Naive thymus-derived CD4-positive, alpha-beta T cell (primary cell): ENCODE measurements at places on chromosomes 5 and 9. TPM values are rescaled to one million over a fixed set of nuclear protein-coding genes. Genes with fewer than 3 reads are reported as not detected.

DNA sequence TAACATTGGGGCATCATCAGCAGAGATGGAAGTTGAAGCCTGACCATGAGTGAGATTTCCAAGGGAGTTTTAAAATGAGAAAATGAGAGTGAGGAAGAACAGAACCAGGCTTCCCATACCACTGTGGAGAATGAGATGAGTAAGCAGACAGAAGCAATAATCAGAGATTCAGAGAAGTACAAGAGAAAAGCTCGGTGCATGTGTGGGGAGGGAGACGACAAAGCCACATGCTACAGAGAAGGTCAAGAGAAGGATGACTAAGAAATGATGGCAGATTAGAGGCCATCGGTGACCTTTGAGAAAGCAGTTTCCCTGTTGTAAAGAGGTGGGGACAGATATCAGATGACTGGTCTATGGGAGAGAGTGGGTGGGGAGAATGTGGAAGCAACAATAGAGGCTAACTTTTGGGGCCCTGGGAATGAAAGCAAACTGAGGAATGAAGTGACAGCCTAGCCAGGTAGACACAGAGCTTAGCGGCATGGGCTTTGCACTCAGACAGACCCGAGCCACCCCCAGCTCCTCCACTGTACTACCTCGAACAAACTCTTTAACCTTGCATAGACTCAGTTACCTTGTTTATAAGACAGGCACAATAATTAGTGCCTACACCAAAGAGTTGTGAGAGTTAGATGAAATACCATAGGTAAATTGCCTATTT, 207.7 kb downstream of the PIK3R1 start:
- H3K27ac ChIP-seq: no peak overlapping the region
- H3K4me1 ChIP-seq: peaks cover 20% of the 10 kb centered on the region
- no peaks in the 10 kb centered on the region for H3K27me3 ChIP-seq
- H3K36me3 ChIP-seq: no peaks in the 10 kb centered on the region

- no peaks in the 10 kb centered on the region for H3K27me3 ChIP-seq
- no peaks in the 10 kb centered on the region for H3K4me1 ChIP-seq
- peaks cover 11% of the 10 kb centered on the region for H3K36me3 ChIP-seq
- DNase-seq: no peak
- H3K4me3 ChIP-seq: no peak overlapping the region
Measured at GRCh38 chr5:76642390-76643040, 19.3 kb upstream of the F2RL2 start.

DNA sequence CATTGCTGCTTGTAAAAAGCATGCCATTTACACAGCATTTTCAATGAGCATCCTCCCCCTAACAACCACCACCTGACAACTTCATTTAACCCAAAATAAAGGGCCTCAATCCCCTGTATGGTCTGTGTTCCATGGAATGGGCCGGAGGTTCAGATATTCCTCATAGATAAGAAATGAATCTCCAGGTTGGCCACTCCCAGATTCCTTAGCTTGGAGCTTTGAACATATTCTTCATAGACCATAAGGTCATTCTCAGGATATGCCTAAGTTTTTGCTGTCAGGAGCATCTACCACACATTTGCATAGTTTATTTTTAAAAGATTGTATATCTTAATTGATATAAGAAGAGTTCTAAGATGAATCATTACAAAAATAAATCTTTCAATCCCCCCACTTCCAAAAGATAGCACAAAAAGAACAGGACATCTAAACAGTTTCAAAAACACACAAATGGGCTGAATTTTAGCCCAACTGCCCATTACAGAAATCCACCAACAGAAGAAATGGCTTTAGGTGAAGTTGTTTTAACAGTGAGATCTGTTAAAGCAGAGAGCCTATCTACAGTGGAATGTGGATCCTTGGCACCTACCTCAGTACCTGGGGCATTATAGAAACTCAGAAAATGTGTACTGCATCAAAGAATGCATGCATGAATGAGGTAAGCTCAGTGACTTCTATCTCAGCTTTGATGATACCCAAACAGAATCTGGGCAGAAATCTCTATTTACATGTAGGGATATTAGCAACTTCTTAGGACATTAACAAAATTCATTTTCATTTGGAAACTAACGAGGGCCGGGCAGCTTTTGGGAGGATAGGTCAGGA, 179.8 kb downstream of the SEC61B start:
- H3K27me3 ChIP-seq: no peaks in the 10 kb centered on the region
- DNase-seq: no peak
- H3K4me3 ChIP-seq: no peak overlapping the region
- no peaks in the 10 kb centered on the region for H3K4me1 ChIP-seq
- no peaks in the 10 kb centered on the region for H3K36me3 ChIP-seq
- H3K27ac ChIP-seq: no peak overlapping the region

DNA sequence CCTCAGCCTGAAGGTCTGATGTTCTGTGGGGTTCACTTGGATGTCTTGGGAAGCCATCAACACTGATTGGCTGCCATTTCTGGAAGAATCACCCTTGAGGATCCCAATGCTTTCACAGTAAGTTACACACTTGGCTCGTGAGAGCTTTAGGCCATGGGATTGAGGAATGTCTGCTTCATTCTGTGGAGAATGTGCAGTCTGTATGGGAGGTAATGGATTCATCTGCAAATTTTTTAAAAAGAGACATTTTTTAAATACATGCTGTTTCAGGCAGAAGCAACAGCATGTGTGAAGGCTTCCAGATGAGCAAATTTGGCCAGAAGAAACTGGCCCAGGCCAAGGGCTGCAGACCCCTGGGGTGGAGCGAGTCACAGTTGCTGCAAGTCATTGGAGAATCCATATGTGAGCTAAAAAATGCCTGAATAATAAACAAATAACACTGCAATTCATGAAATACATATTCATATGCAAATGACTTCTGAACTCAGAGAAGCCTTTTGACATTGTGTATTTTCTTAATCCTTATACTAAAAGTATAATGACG, 146.3 kb upstream of the RASEF start:
- no peaks in the 10 kb centered on the region for H3K4me1 ChIP-seq
- H3K36me3 ChIP-seq: no peaks in the 10 kb centered on the region
- no peaks in the 10 kb centered on the region for H3K27me3 ChIP-seq
- no peak overlapping the region for H3K4me3 ChIP-seq

DNA sequence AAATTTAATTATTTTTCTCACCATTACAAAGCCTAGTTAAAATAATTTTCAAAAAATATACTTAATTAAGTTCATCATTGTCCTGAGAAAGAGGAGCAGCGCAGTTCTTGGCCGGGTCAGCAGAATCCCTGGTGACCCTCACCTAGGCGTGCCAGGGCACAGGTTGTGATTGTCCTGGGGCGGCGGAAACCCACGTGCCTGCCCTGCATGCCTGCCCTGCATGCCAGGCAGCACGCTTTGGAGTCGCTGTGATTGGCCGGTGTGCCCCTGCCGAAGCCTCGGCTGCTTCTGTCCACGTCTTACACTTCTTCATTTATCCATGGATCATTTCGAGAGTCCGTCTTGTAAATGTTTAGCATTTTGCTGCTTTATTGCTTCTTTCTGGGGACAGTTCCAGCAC, 25.6 kb downstream of the SLC12A2 start:
- no peak overlapping the region for H3K4me3 ChIP-seq
- no peaks in the 10 kb centered on the region for H3K36me3 ChIP-seq
- no peak overlapping the region for H3K27ac ChIP-seq
- DNase-seq: no peak

DNA sequence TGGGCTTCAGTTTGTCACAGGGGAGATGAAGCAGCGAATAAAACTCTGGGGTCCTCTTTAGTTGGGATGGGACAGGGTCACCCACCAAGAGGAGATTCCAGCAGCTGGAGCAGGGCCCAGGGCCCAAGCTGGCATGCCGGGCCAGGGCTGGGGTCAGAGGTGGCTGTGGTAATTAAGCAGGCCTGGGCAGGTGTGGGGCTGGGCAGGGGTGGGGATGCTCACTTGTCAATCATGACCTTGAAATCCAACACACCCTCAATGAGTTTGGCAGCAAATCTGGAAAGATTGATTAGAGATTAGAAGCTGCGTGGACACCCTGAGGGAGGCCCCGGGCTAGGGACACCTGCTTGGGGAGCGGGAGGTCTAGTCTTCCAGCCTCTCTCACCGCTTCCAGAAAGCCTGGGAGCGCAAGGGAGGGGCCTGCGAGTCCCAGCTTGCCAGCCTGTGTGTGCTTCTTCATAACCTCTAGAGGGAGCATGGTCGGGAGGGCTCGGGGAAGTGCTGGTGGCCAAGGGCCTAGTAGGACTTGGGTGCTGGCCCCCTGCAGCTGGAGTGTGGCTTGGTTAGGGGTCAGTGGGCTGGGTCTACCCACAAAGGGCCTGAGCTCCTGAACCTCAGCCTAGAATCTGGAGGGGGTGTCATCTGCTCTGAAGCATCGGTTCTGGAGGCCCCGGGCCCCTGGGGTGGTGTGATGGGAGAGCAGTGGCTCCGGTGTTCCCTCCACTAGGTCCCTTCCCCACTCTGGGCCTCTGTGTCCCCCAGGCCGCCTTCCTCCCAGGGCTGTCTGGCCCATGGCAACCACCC, 7.6 kb downstream of the CRAT start:
- H3K27me3 ChIP-seq: no peaks in the 10 kb centered on the region
- no peaks in the 10 kb centered on the region for H3K4me1 ChIP-seq
- H3K27ac ChIP-seq: no peak overlapping the region
- no peak for DNase-seq
- H3K4me3 ChIP-seq: no peak overlapping the region

DNA sequence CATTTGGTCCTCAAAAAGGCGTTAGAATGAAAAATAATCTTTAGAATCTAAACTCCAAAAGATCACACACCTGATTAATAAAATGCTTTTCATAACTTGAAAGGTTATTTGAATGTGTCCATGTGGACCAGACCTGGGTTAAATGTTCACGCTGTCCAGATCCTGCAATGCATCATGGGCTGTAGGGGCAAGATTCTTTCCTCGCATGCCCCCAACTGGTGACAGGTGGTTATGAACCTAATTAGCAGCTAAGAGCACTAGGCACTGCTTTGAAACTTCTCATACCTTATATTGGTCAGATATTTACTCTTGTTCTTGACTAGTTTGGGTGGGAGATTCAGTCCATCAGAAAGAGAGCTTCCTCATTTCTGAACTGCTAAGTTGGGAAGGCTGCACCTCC, 19.3 kb upstream of the PIP5K1B start:
- H3K27ac ChIP-seq: no peak overlapping the region
- no peaks in the 10 kb centered on the region for H3K27me3 ChIP-seq
- no peaks in the 10 kb centered on the region for H3K4me1 ChIP-seq
- no peak overlapping the region for H3K4me3 ChIP-seq
- no peak for DNase-seq
- H3K36me3 ChIP-seq: no peaks in the 10 kb centered on the region

DNA sequence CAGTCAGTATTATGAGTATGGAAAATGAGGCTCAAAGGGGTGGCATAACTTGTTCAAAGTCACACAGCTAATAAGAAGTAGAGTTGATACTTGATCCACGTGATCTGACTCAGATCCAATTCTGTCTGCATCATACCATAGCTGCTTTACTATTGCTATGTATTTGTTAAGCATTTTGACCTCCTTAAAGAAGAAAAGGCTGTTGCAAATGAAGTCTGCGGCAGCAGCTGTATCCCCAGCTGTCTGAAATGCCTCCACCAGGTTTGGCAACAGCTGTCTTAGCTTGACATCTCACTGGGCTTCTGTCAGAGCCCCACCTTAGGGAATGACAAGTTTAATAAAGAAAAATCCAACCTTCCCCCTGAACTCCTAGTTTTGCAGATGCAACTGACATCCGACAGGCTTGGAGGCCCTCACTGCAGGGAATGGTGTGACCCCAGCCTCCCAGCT, 75.6 kb upstream of the SLC44A1 start:
- H3K27ac ChIP-seq: no peak overlapping the region
- no peak overlapping the region for H3K4me3 ChIP-seq
- no peaks in the 10 kb centered on the region for H3K4me1 ChIP-seq
- H3K36me3 ChIP-seq: no peaks in the 10 kb centered on the region
- DNase-seq: no peak

- no peaks in the 10 kb centered on the region for H3K27me3 ChIP-seq
- DNase-seq: no peak
- no peaks in the 10 kb centered on the region for H3K4me1 ChIP-seq
- H3K27ac ChIP-seq: no peak overlapping the region
- no peak overlapping the region for H3K4me3 ChIP-seq
Measured at GRCh38 chr9:80125731-80126264, 554.0 kb downstream of the TLE4 start.

GRCh38 chr5:10192309-10192708, 57.4 kb downstream of the ATPSCKMT start:
- no peaks in the 10 kb centered on the region for H3K27me3 ChIP-seq
- no peak overlapping the region for H3K4me3 ChIP-seq
- DNase-seq: no peak

DNA sequence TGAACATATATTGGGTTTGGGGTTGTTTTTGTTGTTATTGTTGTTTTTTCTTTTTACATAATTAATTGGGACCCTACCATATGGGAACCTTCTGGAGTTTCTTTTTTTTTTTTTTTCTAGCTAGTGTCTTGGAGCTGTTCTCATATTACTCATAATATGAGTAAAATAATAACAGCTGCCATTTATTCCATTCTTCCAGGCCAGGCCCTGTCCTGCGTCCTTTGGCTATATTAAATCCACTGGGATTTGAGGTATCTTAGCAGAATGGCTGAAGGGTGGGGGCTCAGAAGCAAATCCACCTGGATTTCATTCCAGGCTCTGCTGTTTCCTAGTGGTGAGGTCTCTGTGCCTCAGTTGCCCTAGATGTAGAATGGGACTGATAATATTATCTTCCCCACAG, 47.2 kb upstream of the RPL26L1 start:
- no peak for DNase-seq
- no peak overlapping the region for H3K4me3 ChIP-seq
- H3K27ac ChIP-seq: no peak overlapping the region
- no peaks in the 10 kb centered on the region for H3K27me3 ChIP-seq
- H3K36me3 ChIP-seq: no peaks in the 10 kb centered on the region

- no peaks in the 10 kb centered on the region for H3K27me3 ChIP-seq
- H3K4me1 ChIP-seq: peaks cover 93% of the 10 kb centered on the region
- H3K36me3 ChIP-seq: no peaks in the 10 kb centered on the region
- H3K4me3 ChIP-seq: peak overlapping the region; percentile 39
Measured at GRCh38 chr5:132421462-132421861, 52.0 kb downstream of the SLC22A5 start.

SLC36A2 gene
- polyA plus RNA-seq: not detected

FBN2 gene
- 0.07 TPM for polyA plus RNA-seq

PCDHA6 gene
- not detected for polyA plus RNA-seq

SPAG8 gene
- 1.2 TPM for polyA plus RNA-seq

CCDC152 gene
- polyA plus RNA-seq: 3.0 TPM

SLC1A1 gene
- not detected for polyA plus RNA-seq
